ENCODE measurements at places on chromosomes 4 and X. TPM values are rescaled to one million over a fixed set of nuclear protein-coding genes. Genes with fewer than 3 reads are reported as not detected.

HTN3 gene
- not detected for total RNA-seq

ARSJ gene
- total RNA-seq: 143 TPM

GALNTL6 gene
- under 0.01 TPM for total RNA-seq

TRPC3 gene
- total RNA-seq: 2.7 TPM

GIMD1 gene
- total RNA-seq: not detected

PGRMC1 gene
- total RNA-seq: 75.3 TPM

S100G gene
- total RNA-seq: not detected

MMRN1 gene
- total RNA-seq: not detected

CSAG2 gene
- not detected for total RNA-seq

Data from IMR-90 (cell line).